ENCODE measurements at places on chromosomes 2 and 18. TPM values are rescaled to one million over a fixed set of nuclear protein-coding genes. Genes with fewer than 3 reads are reported as not detected.

Gene ZNF397
- 32.9 TPM for total RNA-seq

Gene RAB12
- 22.4 TPM for total RNA-seq

Gene NCKAP5
- total RNA-seq = 2.0 TPM

Gene CAPN13
- total RNA-seq = 5.7 TPM

GRCh38 chr18:1526991-1527390 is 622.3 kb downstream of the ADCYAP1 start:
- H3K27me3 ChIP-seq = no peaks in the 10 kb centered on the region
- H3K4me3 ChIP-seq = no peak overlapping the region
- DNase-seq = no peak

- no peak overlapping the region for H3K27ac ChIP-seq
- no peak for DNase-seq
Measured at GRCh38 chr2:43133708-43134570, 92.5 kb downstream of the ZFP36L2 start.

- H3K27ac ChIP-seq = no peak overlapping the region
- H3K4me3 ChIP-seq = no peak overlapping the region
- no peaks in the 10 kb centered on the region for H3K36me3 ChIP-seq
- DNase-seq = no peak
- H3K27me3 ChIP-seq = peaks cover 2% of the 10 kb centered on the region
Measured at GRCh38 chr2:227613272-227613660, 1.4 kb downstream of the SCYGR3 start.

DNA sequence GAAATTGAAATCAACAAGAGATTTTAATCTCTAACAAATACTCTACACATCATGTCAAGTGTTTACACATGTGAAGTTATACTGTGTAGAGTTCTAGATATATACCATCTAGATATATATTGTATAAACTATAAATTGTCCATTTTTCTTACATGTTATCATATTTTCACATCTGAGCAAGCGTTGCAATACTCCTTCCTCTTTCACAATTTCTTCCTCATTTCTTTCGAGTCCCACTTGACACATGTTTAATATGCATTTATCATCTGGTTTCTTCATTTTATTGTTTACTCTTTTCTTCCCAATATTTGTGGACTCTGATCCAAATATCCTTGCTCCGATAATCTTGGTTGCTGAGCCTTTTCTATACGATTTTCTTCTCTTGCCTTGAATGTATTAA is 50.2 kb downstream of the UNC80 start:
- DNase-seq = no peak
- no peak overlapping the region for H3K4me3 ChIP-seq
- no peaks in the 10 kb centered on the region for H3K4me1 ChIP-seq
- no peaks in the 10 kb centered on the region for H3K27me3 ChIP-seq
- H3K36me3 ChIP-seq = no peaks in the 10 kb centered on the region

DNA sequence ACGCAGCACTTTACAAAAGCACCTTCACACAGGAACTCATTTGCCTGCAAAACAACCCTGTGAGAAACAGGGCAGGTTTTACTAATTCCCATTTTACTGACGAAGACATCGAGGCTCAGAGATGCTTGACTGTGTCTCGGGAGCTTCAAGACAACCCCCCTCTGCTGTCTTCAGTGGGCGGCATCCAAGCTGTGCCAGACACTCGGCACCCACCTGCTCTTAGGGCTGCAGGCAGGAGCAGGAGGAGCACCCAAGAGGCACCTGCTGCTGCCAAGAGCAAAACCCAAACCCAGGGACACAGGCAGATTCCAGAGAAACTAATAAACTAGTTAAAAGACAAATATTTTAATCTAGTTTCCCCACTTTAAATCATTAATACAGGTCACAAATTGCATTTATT is 67.9 kb downstream of the PPP4R1 start:
- no peaks in the 10 kb centered on the region for H3K27me3 ChIP-seq
- H3K4me3 ChIP-seq = no peak overlapping the region
- no peak for DNase-seq

- H3K4me3 ChIP-seq = no peak overlapping the region
- no peaks in the 10 kb centered on the region for H3K4me1 ChIP-seq
- no peaks in the 10 kb centered on the region for H3K27me3 ChIP-seq
- no peak overlapping the region for H3K27ac ChIP-seq
- no peaks in the 10 kb centered on the region for H3K36me3 ChIP-seq
Measured at GRCh38 chr2:152247337-152247695, 71.8 kb upstream of the STAM2 start.

GRCh38 chr2:51028829-51029228 is 3.1 kb downstream of the NRXN1 start:
- no peak overlapping the region for H3K4me3 ChIP-seq
- peaks cover 3% of the 10 kb centered on the region for H3K27me3 ChIP-seq
- H3K27ac ChIP-seq = no peak overlapping the region
- no peaks in the 10 kb centered on the region for H3K36me3 ChIP-seq
- no peak for DNase-seq

Measured in prostate gland (tissue), 2 donors.